ENCODE measurements at places on chromosomes 5 and 9.

DNA sequence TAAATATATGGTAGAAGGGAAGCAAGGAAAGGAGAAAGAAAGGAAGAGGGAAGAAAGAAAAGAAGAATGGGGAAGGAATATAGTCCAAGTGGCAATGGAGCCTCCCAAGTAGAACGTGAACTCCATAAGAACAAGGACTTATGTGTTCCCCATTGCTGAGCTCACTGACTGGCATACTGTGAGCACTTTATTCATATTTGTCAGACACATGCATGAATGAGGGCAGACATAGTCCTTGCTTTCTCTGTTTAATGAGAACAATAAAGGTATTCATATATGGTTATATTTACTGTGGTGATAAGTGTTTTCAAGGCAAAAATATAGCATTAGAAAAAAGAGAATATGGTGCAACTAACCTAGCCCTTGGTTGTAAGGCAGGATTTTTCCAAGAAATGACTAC is 23.6 kb upstream of the HMHB1 start:
- no peak for DNase-seq

DNA sequence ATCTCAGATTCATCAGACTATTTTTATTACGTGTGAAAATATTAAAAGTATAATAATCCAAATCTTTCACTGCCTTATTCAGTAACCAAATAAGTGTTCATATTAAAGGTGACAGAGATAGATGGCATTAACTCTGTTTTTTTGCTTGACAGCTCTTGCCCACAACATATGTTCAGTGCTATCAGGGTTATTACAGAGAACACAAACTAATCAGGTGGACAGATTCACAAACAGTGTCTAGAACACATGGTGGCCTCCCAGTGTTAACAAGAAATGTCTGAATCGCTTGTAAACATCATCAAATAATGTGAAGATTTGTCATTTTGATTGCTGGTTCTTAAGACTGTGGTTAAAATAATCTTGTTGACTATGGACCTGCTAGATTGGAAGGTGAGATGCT is 609.1 kb upstream of the GRAMD2B start:
- DNase-seq: no peak

- DNase-seq: no peak
Observed at GRCh38 chr9:28379082-28379481, 805.8 kb upstream of the C9orf72 start.

DNA sequence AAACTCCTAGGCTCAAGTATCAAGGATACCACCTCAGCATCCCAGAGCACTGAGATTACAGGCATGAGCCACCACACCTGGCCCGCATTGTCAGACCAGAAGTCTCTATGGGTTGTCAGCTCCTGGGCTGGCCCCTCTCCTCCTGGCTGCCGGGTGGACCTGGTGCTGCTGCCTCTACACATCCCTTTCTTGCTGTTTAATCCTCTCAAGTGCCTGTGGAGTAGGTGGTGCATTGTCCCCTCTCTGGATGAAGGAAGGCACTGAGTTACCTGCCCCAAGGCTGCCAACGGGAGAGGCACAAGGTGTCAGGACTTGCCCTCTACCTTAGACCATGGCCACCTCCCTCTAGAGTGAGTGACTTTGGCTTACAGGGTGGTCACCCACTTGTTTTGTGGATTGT is 37.4 kb downstream of the PHF2 start:
- no peak for DNase-seq

GRCh38 chr9:124471761-124472160 is 21.5 kb downstream of the ADGRD2 start:
- no peak for DNase-seq

DNA sequence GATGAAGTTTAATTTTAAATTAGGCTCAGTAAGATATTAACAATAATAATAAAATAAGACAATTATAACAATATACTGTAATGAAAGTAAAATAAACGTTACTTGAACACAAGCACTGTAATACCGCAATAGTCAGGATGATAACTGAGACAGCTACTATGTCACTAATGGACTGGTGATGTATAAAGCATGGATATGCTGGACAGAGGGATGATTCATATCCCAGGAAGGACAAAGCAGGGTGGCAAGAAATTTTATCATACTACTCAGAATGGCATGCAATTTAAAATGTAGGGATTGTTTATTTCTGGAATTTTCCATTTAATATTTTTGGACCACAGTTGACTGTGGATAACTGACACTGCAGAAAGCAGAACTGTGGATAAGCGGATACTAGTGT is 196.9 kb downstream of the VPS13A start:
- DNase-seq: no peak

GRCh38 chr5:95778713-95779436 is 43.7 kb downstream of the GLRX start:
- DNase-seq: no peak

GRCh38 chr5:148897842-148898241 is 71.4 kb downstream of the ADRB2 start:
- DNase-seq: no peak

- no peak for DNase-seq
Observed at GRCh38 chr5:163908253-163908652, 402.8 kb downstream of the MAT2B start.

- no peak for DNase-seq
Observed at GRCh38 chr9:109806506-109807115, 26.6 kb downstream of the PALM2AKAP2 start.

DNA sequence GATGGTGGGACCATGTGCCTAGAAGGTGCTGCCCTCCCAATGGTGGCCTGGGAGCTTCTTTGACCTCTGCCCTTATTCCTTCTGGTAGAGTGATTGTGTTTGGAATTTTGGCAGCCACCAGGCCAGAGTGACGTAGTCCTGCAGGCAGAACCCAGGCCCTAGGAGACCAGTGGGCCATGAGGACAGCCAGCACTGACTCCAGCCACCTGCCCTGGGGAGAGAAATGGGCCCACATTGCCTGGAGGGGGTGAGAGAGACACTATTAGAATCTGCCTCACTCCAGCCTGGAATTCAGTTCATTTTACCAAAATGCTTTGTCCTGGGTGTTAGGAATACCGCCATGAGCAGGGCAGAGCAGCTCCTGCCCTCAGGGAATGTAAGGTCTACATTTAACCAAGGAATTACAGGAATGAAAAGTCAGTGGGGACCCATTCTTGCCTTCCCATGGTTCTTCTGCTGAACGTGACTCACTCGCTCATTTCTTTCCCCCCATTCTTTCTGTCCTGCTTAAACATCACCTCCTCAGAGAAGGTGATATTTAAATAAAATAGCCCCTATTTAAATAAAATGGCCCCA is 5.5 kb upstream of the COL27A1 start:
- no peak for DNase-seq

DNA sequence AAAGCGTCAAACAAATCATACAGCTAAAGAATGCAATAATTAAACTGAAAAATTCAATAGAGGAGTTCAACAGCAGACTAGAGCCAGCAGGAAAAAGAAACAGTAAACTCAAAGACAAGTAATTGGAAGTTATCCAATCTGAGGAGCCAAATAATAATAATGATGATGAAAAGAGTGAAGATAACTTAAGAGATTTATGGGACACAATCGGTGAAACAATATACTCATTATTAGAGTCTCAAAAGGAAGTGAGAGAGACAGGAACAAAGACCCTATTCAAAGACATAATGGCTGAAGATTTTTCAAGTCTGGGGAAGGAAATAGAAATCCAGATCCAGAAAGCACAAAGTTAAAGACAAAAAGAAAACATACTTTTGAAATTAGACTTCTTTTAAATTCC is 263.9 kb upstream of the NR4A3 start:
- no peak for DNase-seq

GRCh38 chr5:59282726-59283125 is 610.8 kb downstream of the PDE4D start:
- no peak for DNase-seq

DNA sequence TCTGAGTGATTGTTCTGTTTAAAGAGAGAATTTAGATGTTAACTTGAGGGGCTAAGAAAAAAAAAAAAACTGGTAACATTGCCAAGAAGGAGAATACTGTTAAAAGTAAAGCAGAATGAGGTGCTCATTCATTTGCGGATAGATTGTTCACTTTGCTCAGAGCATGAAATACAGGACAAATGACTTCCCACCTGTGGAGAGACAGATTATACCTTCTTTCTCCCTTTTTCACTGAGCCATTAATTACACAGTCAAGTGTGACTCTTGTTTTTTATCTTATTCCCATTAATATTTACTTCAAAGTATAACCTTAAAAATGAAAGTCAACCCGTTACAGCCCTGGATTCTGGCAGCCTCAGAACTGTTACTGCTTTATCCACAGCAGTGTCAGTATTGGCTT is 264.5 kb downstream of the TAF11L14 start:
- no peak for DNase-seq

DNA sequence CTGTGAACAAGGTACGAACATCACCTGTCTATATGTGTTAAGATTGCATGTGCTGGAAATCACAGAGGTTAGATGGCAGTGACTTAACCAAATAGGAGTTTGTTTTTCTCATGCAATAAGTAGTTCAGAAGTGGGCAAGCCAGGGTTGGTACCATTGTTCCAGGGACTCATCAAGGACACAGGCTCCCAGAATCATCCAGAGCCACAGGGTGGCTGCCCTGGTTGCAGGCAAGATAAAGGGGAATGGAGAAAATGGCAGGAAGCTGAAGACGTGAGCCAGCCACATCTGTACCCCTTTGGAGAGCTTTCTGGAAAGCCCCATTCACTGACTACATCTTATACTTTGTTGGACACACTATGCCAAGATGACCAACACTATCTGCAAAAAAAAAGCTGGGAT is 126.0 kb upstream of the IL12B start:
- no peak for DNase-seq

DNA sequence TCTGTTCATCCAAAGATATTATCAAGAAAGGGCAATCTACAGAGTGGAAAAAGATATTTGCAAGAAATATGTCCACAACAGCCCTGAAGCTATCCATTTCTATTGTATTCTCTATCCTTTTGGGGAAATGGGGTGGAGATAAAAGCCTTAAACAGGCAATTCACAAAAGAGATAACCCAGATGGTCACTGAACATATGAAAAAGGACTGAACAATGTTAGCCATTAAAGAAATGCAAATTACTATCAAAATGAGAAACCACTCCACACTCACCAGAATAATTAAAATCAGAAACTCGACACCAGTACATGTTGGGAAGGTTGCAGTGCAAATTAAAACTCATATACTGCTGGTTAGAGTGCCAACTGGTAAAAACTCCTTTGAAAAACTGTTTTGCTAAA is 955.2 kb upstream of the DMAC1 start:
- no peak for DNase-seq

DNA sequence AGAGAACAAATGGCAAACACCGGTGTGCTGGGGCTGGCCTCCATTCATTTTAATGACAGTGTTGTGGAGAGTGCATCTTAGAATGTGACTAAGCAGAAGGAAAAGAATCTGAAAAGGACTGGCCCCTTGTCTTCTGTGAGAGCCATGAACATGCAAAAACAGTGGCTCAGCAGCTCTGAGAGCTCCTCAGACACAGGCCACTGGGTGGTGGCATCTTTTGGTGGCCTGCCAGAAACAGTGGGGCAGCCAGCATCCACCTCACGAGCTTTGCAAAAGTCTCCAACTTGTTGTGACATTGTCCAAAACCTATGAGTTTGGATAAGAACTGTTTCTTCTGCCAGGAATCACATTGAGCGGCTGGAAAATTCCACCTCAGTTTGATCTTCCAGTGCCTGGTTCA is 233.4 kb downstream of the NR3C1 start:
- DNase-seq: no peak

GRCh38 chr9:84304166-84304565 is 36.4 kb downstream of the SLC28A3 start:
- DNase-seq: no peak

DNA sequence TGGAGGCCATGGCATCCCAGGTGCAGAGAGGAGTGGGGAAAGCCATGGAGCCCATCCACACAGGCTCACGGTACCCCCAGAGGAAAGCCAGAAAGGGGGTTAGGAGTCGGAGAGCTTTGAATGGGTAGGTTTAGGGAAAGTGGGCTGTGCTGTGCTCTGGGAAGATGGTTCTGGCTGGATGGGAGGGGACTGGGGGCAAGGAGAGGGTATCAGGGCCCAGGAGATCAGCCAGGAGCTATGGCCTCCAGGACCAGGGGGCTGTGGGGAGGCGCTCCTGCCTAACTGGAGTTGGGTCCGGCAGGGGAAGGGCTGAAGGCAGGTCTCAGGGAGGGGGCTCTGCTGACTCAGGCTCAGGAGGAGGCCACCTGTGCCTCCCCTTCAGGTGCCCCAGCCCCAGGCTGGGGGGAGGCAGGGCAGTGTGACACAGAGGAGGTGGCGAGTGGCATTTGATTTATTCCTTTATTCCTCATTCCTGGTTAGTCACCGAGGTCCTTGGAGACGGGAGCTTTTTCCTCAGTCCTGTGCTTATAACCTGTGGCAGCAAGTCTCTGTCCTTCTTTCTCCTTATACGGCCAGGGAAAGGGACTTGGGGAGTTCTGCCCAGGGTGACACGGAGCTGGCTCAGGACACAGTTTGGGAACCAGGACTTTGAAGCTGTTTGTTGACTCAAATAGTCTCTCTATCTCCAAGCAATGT is 60.8 kb downstream of the TSTD2 start:
- no peak for DNase-seq

- DNase-seq: no peak
Observed at GRCh38 chr5:133859073-133859472, 109.4 kb downstream of the C5orf15 start.

DNA sequence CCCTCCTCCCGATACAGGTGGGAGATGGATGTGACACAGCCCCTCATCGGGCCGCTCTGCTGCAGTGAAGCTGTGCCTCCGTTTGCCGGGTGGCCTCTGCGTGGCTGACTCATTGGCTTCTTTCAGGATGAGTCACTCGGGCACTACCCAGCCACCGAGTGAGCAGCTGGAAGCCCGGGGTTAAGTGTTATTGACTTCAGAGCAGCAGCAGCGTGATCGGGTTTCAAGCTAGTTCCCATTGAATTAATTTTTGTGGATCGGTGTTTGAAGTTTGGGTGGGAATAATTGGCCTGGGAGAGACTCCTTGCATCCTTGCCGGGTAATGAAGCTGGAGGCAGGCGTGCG is 266.4 kb upstream of the IRX4 start:
- DNase-seq: no peak

DNA sequence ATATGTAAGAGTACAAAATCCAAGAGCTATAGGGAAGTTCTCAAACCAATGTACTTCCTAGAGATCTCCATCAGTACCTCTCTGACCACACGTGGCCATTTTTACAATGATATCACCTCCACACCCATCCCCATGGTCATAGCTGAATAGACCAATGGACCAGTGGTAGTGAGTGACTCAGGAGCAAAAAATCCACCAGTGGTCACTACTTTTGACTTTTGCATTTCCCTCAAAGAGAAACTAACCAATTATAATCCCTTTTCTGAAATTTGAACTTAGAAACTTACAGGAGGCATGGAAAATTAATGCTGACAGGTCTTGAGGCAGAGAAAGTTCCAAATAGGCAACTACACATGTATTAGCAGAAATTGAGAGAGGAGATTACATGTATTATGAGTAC is 238.4 kb downstream of the TRPM3 start:
- no peak for DNase-seq

DNA sequence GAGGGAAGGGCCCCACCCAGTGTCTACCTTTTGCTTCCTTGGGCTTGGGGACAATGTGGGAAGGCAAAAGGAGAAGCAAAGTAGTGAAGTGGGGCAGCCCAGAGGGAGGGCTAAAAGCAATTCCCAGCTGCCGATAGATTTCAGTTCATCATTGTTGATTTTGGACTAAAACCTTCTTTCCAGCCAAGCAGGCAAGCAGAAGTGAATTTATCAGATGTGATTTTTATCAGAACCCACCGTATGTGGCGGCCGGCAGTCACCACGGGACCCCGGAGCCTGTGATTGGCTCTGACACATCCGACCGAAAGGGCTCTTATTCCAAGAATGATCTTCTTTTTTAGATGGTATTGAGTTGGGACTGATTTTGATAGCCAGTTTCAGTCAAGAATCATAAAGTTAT is 559.9 kb downstream of the PSAT1 start:
- no peak for DNase-seq
